ENCODE measurements at places on chromosomes 5 and 9.
A peak's percentile ranks its signal among the peaks of the same experiment; 100 is the strongest.

GRCh38 chr5:171475596-171475995 is 56.1 kb downstream of the FGF18 start:
- no peak for DNase-seq

DNA sequence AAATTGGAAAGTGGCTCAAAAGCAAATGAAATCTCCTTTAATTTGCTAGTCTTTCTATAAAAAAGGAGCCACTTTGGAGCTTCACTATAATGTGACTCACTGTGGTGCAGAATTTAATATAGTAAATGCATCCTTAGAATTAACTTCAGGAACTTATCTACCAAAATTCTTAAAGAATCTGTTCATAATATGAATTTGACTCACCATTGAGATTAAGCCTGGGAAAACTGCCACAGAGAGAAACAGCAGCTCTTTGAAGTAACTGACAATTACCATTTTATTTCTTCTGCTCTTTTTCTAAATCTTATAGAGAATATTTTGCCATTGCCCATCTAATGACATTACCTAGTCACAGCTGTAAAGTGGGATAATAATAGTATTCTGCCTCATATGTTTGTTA is 211.9 kb upstream of the CDH6 start:
- DNase-seq = peak; percentile 54

- DNase-seq = no peak
Measured at GRCh38 chr5:139132515-139132914, 65.7 kb downstream of the SIL1 start.

GRCh38 chr5:102750151-102750834 is 4.8 kb upstream of the PAM start:
- DNase-seq = no peak

DNA sequence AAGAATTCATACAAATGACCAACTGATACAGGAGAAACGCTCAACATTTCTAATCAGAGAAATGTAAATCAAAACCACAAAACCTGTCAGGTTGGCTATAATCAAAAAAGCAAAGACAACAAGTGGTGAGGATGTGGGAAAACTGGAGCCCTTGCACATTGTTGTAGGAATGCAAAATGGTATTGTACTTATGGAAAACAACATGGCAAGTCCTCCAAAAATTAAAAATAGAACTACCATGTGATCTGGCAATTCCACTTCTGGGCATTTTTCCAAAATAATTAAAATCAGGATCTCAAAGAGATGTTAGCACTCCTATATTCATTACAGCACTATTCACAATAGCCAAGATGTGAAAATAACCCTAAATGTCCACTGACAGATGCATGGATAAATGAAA is 76.1 kb downstream of the FNIP1 start:
- DNase-seq = no peak

DNA sequence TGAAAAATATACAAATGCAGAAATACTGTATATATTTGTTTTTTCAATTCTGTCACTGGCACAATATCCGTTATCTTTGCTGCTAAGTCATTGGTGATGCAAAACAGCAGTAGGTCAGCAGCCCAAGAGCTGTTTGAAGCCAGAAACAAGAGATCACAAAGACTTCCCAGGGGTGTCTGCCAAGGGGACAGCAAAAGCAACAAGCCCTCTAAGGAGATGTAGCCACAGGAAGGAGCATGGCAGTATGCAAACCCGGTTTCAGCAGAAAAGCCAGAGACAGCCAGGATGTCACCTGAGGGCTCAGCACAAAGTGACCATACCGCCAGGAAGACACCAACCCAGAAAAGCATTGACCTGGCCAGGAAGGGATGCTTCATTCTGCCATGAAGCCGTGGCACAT is 241.5 kb downstream of the ARRDC3 start:
- DNase-seq = no peak

- no peak for DNase-seq
Measured at GRCh38 chr9:18746631-18747030, 272.7 kb downstream of the ADAMTSL1 start.

DNA sequence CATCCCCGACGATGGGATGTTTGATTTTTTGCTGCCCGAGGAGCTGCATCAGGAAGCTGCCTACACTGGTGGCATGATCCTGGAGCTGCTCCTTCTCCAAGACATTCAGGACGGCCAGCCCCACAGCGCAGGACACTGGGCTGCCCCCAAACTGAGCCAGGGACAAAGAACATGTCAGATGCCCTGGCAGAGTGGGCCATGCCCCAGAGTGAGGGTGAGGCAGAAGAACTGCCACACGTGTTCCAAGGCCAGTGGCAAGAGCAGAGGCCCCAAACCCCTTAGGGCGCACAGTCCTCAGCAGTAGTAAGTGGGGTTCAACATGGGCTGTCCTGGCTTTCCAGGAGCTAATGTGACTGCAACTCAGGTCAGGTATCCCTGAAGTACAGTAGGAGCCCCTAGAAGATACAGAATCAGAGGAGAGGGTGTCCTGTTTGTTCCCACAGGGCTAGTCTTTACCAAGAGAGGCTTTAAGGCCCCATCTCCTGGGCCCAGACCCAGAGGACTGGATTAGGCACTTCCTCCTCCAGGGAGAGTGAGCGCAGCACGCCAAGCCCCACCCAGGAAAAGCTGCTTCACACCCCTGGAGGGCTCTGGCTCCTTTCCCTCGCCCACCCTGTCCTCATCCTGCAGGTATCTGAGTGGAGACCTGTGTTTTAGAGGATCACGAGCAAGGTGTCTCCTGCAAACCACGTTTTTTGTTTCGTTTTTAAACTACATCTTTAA is 11.1 kb downstream of the HNRNPAB start:
- no peak for DNase-seq

- peak; percentile 31 for DNase-seq
Measured at GRCh38 chr5:115778417-115778816, 38.0 kb downstream of the CDO1 start.

- no peak for DNase-seq
Measured at GRCh38 chr5:170082701-170083100, 23.0 kb upstream of the FOXI1 start.

DNA sequence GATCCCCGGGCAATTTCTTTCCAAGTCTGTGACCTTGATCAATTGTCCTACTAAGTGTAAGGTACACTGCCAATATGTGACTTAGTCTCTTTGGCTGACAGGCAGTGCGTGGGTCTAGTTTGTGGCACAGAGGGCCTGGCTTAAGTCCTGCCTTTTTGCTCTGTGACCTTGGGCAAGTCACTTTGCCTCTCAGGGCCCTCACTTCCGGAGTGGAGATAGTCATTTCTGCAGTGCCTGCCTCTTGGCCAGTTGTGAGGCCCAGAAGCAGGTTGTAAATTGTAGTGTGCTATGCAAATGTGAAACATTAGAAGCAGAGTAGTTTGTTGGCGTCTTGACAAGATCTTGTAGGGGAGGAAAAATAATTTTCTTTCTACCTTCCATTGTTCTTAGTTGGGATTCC is 39.0 kb downstream of the KIF4B start:
- no peak for DNase-seq

GRCh38 chr9:128550770-128551656 is 1.4 kb upstream of the SPTAN1 start:
- DNase-seq = no peak

Data from brain microvascular endothelial cell (primary cell).